ENCODE measurements at places on chromosomes 5 and 9.
A peak's percentile ranks its signal among the peaks of the same experiment; 100 is the strongest.

- no peak for DNase-seq
Measured at GRCh38 chr5:26662806-26663360, 375.5 kb downstream of the CDH9 start.

DNA sequence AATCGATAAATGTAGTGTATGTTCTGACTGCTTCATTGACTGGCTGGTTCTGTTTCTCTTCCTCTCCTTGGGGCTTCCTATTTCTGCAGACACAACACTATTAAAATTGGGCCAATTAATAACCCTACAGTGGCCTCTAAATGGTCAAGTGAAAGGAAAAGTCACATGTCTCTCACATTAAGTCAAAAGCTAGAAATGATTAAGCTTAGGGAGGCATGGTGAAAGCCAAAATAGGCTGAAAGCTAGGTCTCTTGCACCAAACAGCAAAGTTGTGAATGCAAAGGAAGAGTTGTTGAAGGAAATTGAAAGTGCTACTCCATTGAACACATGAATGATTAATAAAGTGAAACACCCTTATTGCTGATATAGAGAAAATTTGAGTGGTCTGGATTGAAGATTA is 58.2 kb downstream of the CCNH start:
- DNase-seq: no peak

DNA sequence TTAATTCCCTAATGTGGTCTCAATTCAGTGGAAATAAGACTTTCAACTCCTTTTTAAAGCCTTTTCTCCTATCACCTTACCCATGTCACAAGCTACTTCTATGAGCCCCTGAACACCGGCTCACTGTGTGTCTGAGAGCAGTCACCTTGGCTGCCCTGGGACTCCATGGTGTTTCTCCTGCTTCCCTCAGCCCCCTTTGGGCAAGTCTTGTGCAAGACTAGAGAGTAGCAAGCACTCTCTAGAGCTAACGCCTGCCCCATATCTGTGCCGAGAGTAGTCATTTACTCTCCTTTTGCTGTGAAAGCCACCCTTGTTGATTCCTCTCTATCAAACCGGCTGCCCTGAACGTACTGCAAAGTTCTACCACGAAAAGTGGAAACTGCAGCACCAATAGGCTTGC is 77.9 kb upstream of the DAB2 start:
- no peak for DNase-seq

- DNase-seq: no peak
Measured at GRCh38 chr5:160747559-160747958, 104.5 kb downstream of the ATP10B start.

DNA sequence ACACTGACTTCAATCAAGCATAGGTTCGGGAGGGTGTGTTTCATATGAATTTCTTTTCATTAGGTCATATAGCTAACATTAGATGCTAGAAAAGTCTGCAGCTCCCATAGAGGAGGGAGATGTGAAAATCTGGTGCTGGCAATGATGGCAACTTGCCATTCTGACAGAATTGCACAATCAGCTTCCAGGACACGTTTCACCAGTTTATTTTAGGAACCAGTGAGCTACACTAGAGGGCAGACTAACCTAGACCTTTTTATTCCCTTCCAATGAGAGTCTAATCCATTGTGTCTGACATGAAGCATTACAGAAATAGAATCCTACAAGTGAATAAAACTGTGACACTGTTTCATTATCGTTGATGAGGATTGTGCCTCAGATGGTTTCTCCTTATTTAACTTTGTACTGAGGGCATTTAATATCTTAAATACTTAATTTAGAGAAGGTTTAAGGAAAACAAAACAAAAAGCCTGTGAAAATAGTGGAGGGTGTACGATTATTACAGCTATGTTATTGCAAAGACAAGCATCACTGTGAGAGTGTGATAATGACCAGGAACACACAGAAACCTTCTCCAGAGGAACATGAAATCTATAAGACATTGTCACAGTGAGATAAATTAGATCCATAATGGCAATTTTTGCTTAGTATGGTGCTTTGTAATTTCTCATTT is 363.3 kb upstream of the RPS23 start:
- DNase-seq: peak; percentile 3

GRCh38 chr9:136386018-136386417 is 12.5 kb upstream of the CARD9 start:
- DNase-seq: no peak

- DNase-seq: no peak
Measured at GRCh38 chr9:108351571-108351970, 504.2 kb downstream of the ACTL7B start.

- no peak for DNase-seq
Measured at GRCh38 chr9:124857533-124858162, 4.1 kb downstream of the RPL35 start.

- no peak for DNase-seq
Measured at GRCh38 chr9:70257502-70257901, 1.3 kb upstream of the SMC5 start.

GRCh38 chr9:100449420-100449819 is 22.5 kb downstream of the MSANTD3 start:
- DNase-seq: no peak

DNA sequence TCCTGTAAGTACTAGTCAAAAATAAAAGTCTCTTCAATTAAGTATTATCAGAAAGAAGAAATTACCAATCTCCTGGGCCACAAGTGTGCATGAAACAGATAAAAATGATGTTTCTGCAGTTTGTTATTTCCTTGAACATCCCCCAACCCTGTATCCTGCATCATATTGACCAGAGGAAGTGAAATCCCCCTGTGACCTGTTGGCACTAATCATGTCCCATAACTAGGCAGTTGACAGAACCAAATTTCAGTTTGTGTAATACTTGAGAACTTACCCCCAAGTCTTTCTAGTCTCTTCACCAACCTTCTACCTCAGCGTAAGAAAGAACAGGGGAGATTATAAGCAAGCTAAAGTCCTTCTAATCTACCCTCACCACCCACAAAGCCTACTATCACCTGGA is 368.2 kb upstream of the PDE4D start:
- no peak for DNase-seq

Measured in CD4-positive, alpha-beta T cell treated with Interferon gamma for 1 hour (primary cell).